Kidney epithelial cell (primary cell): ENCODE measurements at places on chromosomes 4 and X.

GRCh38 chrX:13159886-13160285 is 115.5 kb upstream of the FAM9C start:
- no peak for DNase-seq

DNA sequence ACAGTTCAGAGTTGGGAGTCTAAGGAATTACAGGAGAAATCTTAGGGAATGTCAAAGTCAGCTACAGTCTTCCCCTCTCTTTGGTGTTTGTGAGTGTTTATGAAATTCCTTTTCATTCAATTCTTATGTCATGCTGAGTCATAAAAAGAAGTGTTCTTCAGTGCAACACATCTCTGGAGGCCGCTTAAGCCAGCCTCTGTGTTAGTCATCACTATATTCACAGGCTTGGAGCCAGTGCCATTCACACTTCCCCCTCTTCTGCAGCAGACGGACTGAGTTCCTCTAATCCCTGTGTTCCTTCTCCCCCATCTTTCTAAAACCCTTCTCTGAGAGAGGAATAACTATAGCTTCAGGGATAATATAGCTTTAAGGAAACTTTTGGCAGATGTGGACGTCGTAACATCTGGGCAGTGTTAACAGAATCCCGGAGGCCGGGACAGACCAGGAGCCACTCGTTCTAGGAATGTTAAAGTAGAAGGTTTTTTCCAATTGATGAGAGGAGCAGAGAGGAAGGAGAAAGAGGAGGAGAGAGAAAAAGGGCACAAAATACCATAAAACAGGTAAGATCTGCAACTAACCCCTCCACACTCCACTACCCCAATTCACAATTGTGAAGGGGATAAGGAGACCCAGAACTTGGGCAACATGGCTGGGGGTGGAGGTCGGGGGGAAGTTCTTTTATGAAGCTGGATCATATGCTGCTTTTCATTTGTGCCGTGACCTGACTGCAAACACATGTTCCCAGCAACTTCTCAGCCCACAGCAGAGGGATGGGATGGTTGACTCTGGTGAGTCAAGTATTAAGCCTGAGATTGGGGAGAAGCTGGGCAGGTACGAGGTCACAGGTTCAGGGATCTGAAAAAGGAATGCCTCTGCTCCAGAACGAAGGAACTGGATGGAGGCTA is at the start of gene SRPX2:
SRPX2 (plus strand) TSS at position 244 of the 905 bp plus-strand sequence. CDS start 2,124 bp downstream, outside the sequence.
- peak; percentile 62 for DNase-seq

GRCh38 chr4:17514865-17515264 is at the start of gene CLRN2:
Gene CLRN2 (plus strand): TSS chr4:17515165. CDS start chr4:17515267, 102 bp downstream.
- no peak for DNase-seq

GRCh38 chrX:82412858-82413257 is 1095.2 kb upstream of the POU3F4 start:
- no peak for DNase-seq

- DNase-seq, result no peak
Measured at GRCh38 chrX:68666580-68666979, 19.1 kb downstream of the STARD8 start.

GRCh38 chrX:38754818-38755718 is 46.2 kb upstream of the MID1IP1 start:
- DNase-seq, result no peak

DNA sequence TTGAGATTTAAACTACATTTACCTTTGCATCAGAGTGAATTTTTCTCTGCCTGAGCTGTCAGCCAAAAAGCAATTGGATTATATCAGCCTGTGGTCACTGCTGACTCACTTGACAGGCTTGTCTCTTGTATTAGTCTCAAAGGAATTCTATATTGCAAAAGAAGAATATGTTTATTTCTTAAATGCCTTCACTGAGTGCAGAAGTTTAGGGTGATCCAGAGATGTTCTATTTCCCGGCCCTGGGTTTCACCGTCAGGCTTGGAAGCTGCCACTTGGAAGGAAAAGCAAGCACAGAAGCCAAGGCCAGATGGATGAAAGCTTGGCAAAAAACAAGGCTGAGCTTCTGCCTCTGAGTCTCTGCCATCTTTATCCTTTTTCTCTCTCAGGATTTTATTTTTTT is 80.9 kb downstream of the FAM114A1 start:
- DNase-seq, result peak; percentile 60

GRCh38 chrX:2423282-2423681 is 77.5 kb downstream of the DHRSX start:
- DNase-seq, result no peak

DNA sequence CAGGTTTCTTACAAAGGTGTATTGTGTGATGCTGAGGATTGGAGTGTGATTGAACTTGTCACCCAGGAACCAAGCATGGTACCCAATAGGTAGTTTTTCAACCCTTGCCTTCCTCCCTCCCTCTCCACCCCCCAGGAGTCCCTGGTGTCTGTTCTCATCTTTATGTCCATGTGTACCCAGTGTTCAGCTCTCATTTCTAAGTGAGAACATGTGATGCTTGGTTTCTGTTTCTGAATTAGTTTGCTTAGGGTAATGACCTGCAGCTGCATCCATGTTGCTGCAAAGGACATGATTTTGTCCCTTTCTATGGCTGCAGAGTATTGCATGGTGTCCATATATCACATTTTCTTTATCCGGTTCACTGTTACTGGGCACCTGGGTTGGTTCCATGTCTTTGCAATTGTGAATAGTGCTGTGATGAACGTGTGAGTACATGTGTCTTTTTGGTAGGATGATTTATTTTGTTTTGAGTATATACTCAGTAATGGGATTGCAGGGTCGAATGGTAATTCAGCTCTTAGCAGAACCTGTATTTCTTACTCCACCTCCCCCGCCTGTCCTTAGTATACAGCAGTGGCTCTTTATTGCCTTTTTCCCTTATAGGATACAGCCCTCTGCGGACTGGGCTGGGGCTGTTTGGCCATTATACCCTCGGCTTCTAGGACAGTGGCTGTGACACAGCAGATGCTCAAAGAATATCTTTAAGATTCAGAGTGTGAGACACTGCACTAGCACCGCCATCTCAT is 145.4 kb downstream of the PTTG2 start:
- no peak for DNase-seq

- DNase-seq, result no peak
Measured at GRCh38 chr4:147689067-147689466, 5.1 kb upstream of the PRMT9 start.

DNA sequence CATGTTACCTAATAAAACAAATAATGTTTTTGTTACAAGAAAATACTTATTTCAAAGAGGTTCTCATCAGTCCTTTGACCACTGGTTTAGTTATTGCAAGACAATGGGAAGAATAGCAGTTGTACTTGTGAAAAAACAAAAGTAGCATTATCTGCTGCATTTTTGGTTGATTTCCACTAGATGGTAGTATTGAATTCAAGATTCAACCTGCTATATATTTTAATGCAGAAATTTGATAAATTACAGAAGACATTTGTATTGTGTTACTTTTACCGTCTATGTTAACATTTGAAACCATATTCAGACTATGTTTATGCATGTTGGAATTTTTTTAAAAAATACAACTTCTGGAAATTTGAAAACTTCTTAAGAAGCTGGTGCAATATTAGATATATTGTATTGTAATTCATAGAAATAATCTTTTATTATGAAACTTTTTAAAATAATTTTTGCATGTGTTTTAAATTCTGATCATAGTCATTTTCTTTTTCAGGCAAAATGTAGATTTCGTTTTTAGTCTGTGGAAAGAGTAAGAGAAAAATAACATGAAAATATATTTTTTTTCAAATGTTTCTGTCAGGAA is 56.4 kb downstream of the SPCS3 start:
- no peak for DNase-seq

GRCh38 chr4:15147714-15148113 is 145.4 kb downstream of the CPEB2 start:
- no peak for DNase-seq

GRCh38 chr4:95190751-95191436 is 357.9 kb downstream of the UNC5C start:
- no peak for DNase-seq

DNA sequence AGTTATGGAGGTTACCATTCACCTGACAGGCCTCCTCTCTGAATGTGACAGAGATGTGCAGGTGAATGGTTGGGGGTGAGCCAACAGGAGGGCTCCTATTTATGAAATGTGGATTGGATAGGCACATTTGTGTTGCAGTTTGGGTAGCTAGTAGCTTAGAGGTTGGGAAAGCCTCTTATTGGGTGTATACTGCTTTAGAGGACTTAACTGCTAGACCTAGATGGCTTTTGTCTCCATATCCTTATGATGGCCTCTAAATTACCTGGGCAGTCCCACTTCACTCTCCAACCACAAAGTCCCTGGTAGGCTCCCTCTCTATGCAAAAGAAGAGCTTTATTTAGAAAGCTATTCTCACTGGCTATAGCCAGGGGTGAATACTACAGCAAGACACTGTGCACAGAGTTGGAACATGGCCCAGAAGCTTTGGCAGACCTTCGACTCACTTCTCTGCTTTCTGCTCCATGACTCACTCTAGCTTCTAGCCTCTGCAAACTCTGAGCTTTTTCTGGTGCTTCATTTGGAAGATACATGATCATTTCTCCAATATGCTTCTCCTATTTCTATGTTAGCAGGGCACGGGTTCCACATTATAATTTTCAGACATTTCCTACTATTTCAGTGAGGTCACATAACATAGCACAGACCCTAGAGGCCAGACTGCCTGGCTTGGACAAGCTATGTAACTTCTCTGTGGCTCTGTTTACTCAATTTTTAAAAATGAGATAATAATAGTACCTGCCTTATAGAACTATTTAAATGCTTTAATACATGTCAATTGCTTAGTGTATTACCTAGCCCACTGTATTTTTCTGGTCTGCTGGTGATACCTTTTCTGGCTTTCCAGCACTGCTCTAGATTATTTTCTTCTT is 6.0 kb upstream of the VGLL1 start:
- DNase-seq, result peak; percentile 34

DNA sequence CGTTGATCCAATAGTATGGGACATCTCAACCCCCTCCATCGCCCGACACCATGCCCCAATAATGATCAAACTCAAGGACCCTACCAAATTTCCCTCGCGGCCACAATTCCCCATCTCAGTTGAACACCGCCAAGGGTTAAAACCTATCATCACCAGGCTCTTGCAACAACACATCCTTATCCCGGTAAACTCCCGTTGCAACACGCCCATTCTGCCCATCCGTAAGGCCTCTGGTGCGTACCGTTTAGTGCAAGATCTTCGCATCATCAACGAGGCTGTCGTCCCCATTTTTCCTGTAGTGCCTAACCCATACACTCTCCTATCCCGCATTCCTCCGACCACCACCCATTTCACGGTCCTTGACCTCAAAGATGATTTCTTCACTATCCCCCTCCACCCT is 960.5 kb downstream of the RPA4 start:
- DNase-seq, result no peak

- no peak for DNase-seq
Measured at GRCh38 chr4:142355421-142355930, 490.6 kb downstream of the INPP4B start.

- DNase-seq, result no peak
Measured at GRCh38 chrX:56226980-56227379, 5.2 kb upstream of the KLF8 start.

- peak; percentile 21 for DNase-seq
Measured at GRCh38 chrX:97858592-97858991, 974.9 kb downstream of the RPA4 start.

DNA sequence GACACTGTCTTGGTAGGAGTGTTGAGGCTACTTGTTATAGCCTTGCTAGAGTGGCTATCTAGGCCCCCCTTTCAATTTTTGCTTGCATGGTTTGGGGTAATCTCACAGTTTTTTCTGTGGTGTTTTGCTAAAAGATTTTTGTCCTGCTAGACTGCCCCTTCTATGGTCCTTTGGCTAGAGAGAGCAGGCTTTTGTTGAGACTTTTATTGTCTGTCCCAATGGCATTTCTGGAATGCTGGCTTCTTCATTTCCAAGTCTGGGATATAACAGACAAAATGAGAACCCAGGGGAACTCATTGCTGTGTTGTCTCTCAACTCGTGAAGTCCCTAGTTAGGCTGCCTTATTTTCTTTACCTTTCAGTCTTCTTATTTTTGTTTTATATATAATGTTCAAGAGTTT is 160.2 kb upstream of the ZC4H2 start:
- no peak for DNase-seq

DNA sequence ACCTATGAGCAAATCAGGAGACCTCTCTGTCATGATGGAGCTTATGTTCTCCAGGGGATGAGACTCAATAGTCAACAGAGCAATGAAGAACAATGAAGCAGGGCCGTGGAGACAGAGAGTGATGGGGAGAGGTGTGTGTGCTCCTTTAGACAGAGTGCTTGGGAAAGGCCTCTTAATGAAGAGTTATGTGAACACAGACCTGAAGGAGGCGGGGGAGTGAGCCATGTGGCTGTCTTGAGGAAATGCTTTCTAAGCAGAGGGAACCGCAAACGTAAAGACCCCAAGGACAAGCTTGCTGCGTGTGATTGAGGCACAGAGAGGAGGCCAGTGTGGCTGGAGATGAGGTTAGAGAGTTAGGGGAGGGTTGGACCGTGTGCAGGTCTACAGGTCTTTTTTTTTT is 53.1 kb downstream of the CHRNA9 start:
- DNase-seq, result no peak

GRCh38 chr4:153771046-153771445 is 11.2 kb upstream of the RNF175 start:
- DNase-seq, result no peak

- DNase-seq, result no peak
Measured at GRCh38 chrX:281166-281999, at the start of gene PLCXD1. Gene PLCXD1 (plus strand): TSS chrX:281381. CDS start chrX:284188, 2,807 bp downstream.

- no peak for DNase-seq
Measured at GRCh38 chrX:10341309-10341708, 184.5 kb downstream of the CLCN4 start.

GRCh38 chrX:57977992-57978391 is 67.7 kb upstream of the ZXDA start:
- no peak for DNase-seq

DNA sequence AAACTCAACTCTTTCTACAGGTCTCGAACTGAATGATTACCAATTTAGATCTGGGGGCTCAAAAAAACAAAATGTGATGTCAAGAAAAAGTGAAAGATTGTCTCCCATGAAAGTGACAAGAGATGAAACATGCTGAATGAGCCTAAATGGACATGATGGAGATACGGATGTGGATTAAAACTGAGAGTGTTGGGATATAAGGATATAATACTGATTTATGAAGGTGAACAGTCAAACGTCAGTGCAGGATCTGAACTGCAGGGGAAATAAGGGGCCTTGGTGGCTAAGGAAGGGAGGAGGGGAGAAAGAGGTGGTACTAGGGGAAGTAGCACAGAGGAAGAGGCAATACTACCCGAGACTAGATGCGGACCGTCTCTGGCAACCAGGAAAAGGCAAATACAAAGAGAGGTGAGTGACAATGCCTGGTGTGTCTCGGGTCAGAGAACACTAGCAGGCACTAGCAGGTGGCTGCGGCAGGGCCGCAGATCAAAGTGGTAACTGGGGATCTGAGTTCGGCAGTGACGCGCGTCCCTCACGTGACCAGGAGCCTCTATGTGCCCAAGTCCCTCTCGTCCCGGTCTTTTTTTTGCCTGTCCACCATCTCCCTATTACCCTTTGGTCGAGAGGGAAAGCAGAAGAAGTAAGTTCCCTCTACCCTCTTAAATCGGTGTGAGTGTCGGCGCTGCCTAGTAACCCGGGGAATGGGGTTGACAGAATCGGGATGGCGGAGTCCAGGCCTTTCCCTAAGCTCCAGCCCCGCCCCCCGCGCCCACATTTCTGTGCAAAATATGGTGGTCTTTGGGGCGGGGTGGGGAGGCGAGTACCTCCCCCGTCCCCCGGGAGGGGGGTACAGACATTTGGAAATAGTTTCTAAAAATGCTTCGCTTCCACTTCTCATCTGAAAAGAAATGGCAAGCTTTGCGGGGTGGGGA is at the start of gene TCEAL1:
TCEAL1 (plus strand) TSS at position 590 of the 932 bp plus-strand sequence. CDS start 942 bp downstream, outside the sequence.
- DNase-seq, result no peak

GRCh38 chr4:22941688-22942375 is 249.1 kb downstream of the GBA3 start:
- no peak for DNase-seq
